ENCODE measurements at places on chromosomes 6 and 20. TPM values are rescaled to one million over a fixed set of nuclear protein-coding genes. Genes with fewer than 3 reads are reported as not detected.

ZNF311 gene
- total RNA-seq = 1.6 TPM

EYA4 gene
- 8.1 TPM for total RNA-seq

GRCh38 chr6:77456531-77457248 is 6.6 kb downstream of the HTR1B start:
- H3K4me3 ChIP-seq = no peak overlapping the region
- no peaks in the 10 kb centered on the region for H3K36me3 ChIP-seq
- no peak overlapping the region for H3K27ac ChIP-seq
- H3K4me1 ChIP-seq = peaks cover 3% of the 10 kb centered on the region

- no peak for DNase-seq
- no peak overlapping the region for H3K4me3 ChIP-seq
- H3K27me3 ChIP-seq = peaks cover 6% of the 10 kb centered on the region
- H3K4me1 ChIP-seq = peaks cover 1% of the 10 kb centered on the region
- H3K27ac ChIP-seq = no peak overlapping the region
- peaks cover 40% of the 10 kb centered on the region for H3K36me3 ChIP-seq
These were observed 59.8 kb downstream of the IGF2R start for GRCh38 chr6:160028487-160029275.

MGME1 gene
- total RNA-seq = 17.5 TPM

VIP gene
- 1.7 TPM for total RNA-seq

DNA sequence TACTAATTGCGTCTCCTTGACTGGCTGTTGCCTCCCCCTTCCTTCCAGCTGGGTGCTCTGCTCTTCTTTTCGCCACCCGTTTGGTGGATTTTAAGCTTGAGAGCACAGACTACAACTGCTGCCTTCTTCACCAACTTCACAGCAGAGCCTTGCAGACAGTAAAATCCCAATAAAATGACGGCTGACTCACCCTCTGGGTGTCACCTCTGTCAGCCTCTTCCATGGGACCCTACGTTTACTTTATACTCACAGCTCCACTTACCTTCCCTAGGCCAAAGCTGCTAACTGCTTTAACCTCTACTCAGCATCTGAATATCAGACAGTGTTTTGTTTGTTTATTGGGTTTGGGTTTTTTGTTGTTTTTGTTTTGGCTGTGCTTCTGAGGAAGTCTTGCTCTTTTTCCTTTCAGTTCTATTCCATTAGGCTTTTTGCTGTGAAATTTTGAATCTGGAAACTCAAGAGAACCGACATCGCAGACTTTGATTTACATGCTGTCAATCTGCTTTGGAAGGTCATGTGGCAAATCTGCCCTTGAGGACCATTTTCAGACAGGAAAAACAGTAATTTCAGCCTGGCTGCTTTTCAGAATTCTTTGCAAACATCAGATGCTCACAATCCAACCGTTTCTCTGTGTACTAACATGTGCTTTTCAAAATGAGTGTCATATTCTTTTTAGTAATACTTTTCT is 2.4 kb downstream of the AGPAT4 start:
- no peak overlapping the region for H3K27ac ChIP-seq
- DNase-seq = no peak
- peaks cover 13% of the 10 kb centered on the region for H3K4me1 ChIP-seq
- H3K36me3 ChIP-seq = peaks cover 7% of the 10 kb centered on the region
- peaks cover 13% of the 10 kb centered on the region for H3K27me3 ChIP-seq

DNA sequence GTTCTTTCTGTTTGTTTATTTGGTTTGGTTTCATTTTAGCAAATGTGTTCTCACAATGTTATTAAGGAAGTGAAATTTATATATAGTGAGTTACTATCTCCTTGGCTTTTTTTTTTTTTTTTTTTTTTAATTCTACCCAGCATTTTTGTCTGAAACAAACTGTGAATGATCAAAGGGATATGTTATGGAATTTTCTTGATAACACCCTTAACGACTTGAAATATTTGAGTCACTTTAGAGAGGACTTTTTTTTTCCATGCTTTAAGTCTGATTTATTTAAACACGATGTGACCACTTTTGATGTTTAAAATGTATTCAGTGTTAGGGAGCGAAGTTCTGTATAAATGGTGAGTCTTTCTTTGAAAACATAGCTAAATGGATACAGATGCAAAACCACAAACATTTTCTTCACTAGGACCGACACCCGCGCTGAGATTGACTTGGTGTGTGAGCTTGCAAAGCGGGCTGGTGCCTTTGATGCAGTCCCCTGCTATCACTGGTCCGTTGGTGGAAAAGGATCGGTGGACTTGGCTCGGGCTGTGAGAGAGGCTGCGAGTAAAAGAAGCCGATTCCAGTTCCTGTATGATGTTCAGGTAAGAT is 149.7 kb downstream of the MTHFD1L start:
- H3K4me3 ChIP-seq = no peak overlapping the region
- no peaks in the 10 kb centered on the region for H3K27me3 ChIP-seq
- H3K4me1 ChIP-seq = no peaks in the 10 kb centered on the region
- H3K36me3 ChIP-seq = peaks cover 7% of the 10 kb centered on the region
- no peak for DNase-seq
- H3K27ac ChIP-seq = no peak overlapping the region

DNA sequence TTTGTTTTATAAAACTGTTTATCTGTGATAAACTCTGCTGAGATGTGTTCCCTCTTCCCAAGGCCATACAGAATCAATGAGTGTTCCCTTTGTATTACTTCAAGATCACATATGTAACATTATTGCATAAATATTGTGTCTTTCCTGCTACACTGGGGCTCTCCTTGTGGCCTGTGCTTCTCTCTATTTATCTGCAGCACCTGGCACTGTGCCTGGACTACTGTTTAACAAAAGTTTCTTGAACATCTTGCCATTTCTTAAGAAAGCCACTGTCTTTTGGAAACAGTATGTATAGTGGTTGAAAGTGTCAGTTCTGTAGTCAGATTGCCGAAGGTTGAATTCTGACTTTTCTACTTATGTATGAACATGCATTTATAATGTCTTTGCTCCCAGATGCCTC is 169.0 kb upstream of the SCGN start:
- no peak overlapping the region for H3K4me3 ChIP-seq
- DNase-seq = no peak

DNA sequence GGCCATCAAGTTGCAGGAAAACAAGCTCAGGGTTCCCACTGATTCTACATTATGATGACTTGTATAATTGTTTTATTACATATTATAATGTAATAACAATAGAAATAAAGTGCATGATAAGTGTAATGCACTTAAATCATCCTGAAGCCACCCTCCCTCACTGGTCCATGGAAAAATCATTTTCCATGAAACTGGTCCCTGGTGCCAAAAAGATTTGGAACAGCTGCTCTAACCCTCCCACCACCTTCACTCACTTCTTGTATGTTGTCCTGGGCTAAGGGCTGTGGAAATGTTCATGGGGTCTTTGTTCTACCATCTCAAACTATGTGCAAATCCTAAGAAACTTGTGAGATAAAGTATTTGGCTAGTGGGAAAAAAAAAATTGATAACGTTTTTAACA is 133.8 kb downstream of the LRRC1 start:
- no peak overlapping the region for H3K4me3 ChIP-seq
- no peaks in the 10 kb centered on the region for H3K4me1 ChIP-seq
- DNase-seq = no peak
- no peak overlapping the region for H3K27ac ChIP-seq

DNA sequence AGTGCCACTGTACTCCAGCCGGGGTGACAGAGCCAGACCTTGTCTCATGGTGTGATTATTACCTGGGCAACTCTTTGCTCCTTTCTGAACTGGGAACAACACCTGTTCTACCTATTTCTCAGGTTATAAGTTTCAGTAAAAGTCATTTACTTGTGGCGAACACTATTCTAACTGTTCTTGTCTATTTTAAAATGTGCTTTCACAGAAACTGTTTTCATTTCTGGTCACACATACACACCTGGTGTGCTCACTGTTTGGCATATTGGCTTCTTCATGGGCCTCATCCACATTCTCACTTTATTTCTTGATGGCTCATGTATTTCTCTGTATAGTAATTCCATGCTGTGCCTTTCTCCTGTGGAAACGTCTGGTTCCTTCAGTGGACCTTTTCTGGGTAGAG is 30.5 kb upstream of the XRN2 start:
- no peaks in the 10 kb centered on the region for H3K36me3 ChIP-seq
- H3K4me3 ChIP-seq = no peak overlapping the region
- H3K27me3 ChIP-seq = no peaks in the 10 kb centered on the region

DNA sequence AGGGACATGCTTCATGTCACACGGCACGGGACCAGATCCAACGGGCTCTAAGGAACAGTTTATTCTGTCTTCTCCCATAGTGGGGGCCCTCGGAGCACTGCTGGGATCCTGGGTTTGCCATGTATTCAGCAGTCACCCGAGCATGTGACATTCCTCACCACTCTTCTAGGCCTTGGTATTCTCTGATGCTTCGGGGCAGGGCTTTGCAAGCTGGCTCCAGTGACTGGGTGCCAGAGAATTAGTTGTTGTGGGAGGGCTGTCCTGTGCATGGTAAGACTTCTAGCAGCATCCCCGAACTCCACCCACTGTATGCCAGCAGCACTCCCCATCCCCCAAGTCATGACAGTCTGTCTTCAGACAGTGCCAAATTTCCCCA is 5.4 kb downstream of the CCN5 start:
- DNase-seq = no peak
- H3K27ac ChIP-seq = no peak overlapping the region
- H3K4me3 ChIP-seq = no peak overlapping the region
- no peaks in the 10 kb centered on the region for H3K4me1 ChIP-seq
- H3K27me3 ChIP-seq = peaks cover 6% of the 10 kb centered on the region

GRCh38 chr20:47596003-47596571 is 94.4 kb downstream of the NCOA3 start:
- H3K36me3 ChIP-seq = peaks cover 3% of the 10 kb centered on the region
- no peaks in the 10 kb centered on the region for H3K27me3 ChIP-seq
- H3K4me1 ChIP-seq = no peaks in the 10 kb centered on the region
- no peak overlapping the region for H3K4me3 ChIP-seq

DNA sequence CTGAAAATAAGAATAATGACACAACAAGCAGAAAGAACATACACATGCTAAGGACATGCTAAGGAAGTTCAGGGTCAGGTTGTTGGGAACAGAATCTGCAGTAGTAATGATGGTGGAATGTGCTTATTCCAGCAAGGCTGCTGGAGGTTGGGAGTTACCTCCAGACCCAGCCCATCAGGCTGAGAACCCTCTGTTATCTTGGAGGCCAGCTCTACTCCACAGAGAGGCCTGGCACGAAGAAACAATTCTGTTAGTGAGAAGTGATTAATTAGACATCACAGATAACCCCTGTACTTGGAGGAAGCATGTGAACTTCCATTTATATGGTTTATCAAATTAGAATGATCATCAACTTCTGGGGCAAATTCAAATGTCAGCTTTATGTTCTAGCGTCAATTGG is 22.1 kb upstream of the ARHGAP18 start:
- H3K27me3 ChIP-seq = no peaks in the 10 kb centered on the region
- H3K36me3 ChIP-seq = no peaks in the 10 kb centered on the region
- DNase-seq = no peak
- no peak overlapping the region for H3K27ac ChIP-seq

- peaks cover 2% of the 10 kb centered on the region for H3K4me1 ChIP-seq
- DNase-seq = no peak
- no peaks in the 10 kb centered on the region for H3K36me3 ChIP-seq
- no peak overlapping the region for H3K27ac ChIP-seq
- peaks cover 4% of the 10 kb centered on the region for H3K27me3 ChIP-seq
These were observed 372.9 kb downstream of the PREX1 start for GRCh38 chr20:48454671-48455490.

- H3K4me3 ChIP-seq = no peak overlapping the region
- peaks cover 2% of the 10 kb centered on the region for H3K27me3 ChIP-seq
- H3K4me1 ChIP-seq = no peaks in the 10 kb centered on the region
- H3K36me3 ChIP-seq = no peaks in the 10 kb centered on the region
- no peak for DNase-seq
- H3K27ac ChIP-seq = no peak overlapping the region
These were observed 647.9 kb upstream of the AGPAT4 start for GRCh38 chr6:161921602-161922395.

SCUBE3 gene
- 1.2 TPM for total RNA-seq

GRCh38 chr20:976033-976432 is 26.1 kb downstream of the RSPO4 start:
- DNase-seq = no peak
- H3K27ac ChIP-seq = no peak overlapping the region
- no peaks in the 10 kb centered on the region for H3K36me3 ChIP-seq

DNA sequence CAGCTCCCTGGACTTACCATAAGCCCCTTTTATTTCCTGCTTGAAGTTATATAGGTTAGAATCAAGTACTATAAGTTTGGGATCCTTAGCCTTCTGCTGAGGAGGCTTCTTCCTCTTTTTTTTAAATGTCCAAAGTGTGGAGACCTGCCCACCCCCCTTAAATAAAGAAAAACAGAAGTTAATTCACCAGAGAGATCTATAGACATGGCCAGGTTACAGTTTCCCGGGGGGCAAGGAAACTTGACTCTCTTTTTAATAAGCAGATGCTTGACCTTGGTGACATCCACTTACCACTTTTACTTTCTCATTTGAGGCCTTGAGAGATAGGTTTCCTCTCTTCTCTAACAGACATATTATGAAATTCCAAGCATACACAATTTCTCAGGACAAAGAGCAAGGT is 88.3 kb downstream of the BMP2 start:
- DNase-seq = no peak
- no peaks in the 10 kb centered on the region for H3K36me3 ChIP-seq
- H3K4me1 ChIP-seq = no peaks in the 10 kb centered on the region

CCN6 gene
- total RNA-seq = not detected

IL17F gene
- not detected for total RNA-seq

EFCAB8 gene
- 1.1 TPM for total RNA-seq

GRCh38 chr20:16624106-16624505 is 50.9 kb upstream of the KIF16B start:
- H3K4me3 ChIP-seq = no peak overlapping the region
- H3K36me3 ChIP-seq = no peaks in the 10 kb centered on the region
- peaks cover 1% of the 10 kb centered on the region for H3K27me3 ChIP-seq
- no peak overlapping the region for H3K27ac ChIP-seq
- H3K4me1 ChIP-seq = no peaks in the 10 kb centered on the region
- no peak for DNase-seq

TTLL9 gene
- 0.46 TPM for total RNA-seq

TSPYL4 gene
- 21.1 TPM for total RNA-seq

GRCh38 chr6:20328924-20329300 is 72.8 kb upstream of the E2F3 start:
- peaks cover 1% of the 10 kb centered on the region for H3K27me3 ChIP-seq
- H3K4me1 ChIP-seq = peaks cover 10% of the 10 kb centered on the region
- no peak for DNase-seq
- no peak overlapping the region for H3K27ac ChIP-seq

- DNase-seq = no peak
- H3K4me1 ChIP-seq = peaks cover 9% of the 10 kb centered on the region
- no peaks in the 10 kb centered on the region for H3K27me3 ChIP-seq
These were observed 93.3 kb downstream of the UTRN start for GRCh38 chr6:144378437-144378836.

STX11 gene
- not detected for total RNA-seq

TSBP1 gene
- total RNA-seq = not detected

C6orf62 gene
- total RNA-seq = 88.8 TPM

EYS gene
- total RNA-seq = not detected

NKAIN2 gene
- total RNA-seq = 9.5 TPM

NHLRC1 gene
- 0.64 TPM for total RNA-seq

Data from endothelial cell (in vitro differentiated cells).